ENCODE measurements at places on chromosomes 5 and 9.

GRCh38 chr9:99515895-99516656, 294.0 kb downstream of the SEC61B start:
- DNase-seq, result no peak

- no peak for DNase-seq
Observed at GRCh38 chr5:77033338-77033737, 3.1 kb downstream of the AGGF1 start.

DNA sequence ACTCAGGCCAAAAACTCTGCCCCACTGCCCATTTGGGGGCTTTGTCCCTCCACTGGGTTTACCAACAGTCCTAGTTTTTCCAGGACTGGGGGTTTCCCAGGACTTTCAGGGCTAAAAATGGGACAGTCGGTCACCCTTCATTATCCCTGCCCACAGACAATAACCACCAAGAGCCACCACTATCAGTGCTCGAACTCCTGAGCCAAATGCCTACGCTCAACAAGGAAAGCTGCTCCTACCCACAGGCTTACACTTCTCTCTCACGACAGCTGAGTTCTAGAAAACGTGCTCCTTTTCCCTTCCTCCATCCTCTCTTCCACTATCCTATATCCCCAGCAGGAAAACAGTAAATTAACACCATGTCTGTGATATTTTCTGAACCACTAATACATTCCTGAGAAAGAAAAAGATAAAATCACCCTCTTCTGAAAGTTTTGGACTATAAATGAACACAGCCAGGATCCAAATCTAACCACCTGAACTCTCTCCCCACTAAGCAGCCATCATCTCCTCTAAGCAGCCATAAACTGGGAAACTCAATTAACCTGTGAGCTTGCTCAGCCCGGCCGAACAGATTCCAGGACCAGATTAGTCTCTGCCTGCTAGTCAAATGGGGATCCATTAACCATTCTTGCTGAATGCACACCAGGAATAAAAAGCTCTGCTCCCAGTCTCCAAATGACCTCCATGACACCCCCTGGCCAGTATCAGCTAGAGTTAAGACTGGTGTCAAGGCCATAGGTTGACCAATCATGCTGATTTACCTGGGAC, 41.8 kb downstream of the KLHL3 start:
- DNase-seq, result no peak

GRCh38 chr5:39485079-39485478, 60.3 kb upstream of the DAB2 start:
- no peak for DNase-seq

GRCh38 chr9:113592876-113593575, 129.5 kb downstream of the RGS3 start:
- DNase-seq, result no peak

DNA sequence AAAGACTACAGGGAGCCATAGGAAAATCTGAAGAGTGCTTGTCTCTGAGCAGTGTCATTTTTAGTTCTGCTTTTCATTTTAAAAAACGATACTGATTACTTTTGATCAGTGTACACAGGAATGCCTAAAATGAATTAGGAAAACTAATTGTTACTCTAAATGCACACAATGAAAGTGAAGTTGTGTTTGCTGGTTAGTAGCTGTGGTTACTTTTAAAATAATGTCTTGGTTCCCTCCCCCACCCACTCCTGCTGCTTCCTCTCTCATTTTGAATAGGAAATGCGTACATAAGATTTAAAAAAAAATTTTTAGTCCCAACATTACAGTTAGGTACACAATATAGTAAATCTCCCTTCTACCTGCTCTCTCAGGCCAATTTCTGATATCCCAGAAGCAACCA, 47.5 kb upstream of the PLPP1 start:
- no peak for DNase-seq

- DNase-seq, result no peak
Observed at GRCh38 chr9:18606281-18606680, 132.3 kb downstream of the ADAMTSL1 start.

DNA sequence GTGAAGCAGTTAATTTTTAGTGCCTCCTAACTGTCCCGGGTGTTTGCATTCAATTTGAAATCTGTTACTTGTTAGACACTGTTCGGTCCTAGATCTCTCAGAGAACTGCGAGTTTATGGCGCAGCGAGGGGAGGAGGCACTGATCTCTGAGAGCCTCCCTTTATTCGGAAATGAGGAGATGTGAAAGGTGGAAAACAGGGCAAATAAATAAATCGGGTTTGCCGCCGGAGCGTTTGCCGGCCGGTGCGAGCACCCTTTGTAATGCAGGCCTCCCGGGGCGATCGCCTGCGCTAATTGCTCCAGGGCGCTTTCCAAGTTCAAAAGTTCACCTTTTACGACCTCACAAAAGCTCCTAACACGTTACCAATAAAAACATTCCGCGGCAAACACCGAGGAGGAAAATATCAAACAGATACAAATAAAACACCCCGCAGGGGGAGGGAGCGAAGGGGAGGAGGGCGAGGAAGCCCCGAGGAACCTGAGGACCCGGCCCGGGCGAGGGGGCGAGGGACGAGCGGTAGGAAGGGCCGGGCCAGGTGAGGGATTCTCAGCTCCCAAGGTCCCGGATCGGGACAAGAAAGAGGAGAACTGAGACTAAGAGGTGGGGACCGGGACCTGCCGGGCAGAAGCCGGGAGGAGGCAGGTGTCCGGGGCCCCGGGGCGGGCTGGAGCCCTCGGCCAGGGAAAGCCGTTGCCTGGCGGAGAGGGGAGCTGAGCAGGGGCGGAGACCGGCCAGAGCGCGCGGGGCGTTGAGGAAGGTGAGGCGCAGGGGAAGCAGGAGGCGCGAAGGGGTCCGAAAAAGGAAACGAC, 1.4 kb downstream of the NR6A1 start:
- peak; percentile 21 for DNase-seq

- DNase-seq, result no peak
Observed at GRCh38 chr9:117827456-117827855, 123.3 kb downstream of the TLR4 start.

- DNase-seq, result no peak
Observed at GRCh38 chr9:95067057-95067456, 250.5 kb downstream of the FANCC start.

DNA sequence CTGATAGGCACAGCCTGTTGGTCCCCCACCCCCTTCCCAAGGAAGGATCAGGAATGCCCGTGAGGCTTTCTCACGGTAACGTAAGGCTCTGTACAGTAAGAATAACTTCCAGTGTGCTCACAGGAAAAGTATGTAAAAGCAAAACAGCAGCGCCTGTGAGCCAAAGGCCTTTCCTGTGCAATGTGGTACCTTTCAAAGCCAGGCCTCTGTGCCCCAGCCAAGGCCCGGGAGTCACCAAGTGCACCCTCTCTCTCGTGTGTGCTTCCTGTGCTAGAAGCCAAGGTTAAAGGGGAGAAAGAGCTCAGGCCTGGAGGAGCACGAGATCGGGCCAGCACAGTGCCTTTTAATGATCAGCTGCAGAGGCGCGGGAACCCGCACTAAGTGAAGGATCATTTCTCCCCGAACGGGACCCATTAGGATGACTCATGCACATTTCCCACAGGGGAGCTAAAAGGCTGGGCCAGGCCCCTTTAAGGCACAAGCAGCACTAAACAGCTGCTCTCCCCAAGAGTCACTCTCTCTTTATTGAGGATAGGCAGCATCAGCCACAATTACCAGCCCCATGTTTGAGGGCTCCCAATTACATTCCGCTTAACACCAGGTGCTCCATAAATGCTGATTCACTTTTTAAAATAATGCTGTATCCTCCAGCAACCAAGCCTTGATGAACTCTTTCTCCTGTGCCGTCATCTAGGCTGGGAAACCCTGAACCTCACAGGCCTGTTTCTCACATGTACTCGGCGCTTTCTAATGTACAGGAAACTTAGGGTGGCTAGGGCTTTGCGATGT, 42.8 kb downstream of the SHB start:
- no peak for DNase-seq

DNA sequence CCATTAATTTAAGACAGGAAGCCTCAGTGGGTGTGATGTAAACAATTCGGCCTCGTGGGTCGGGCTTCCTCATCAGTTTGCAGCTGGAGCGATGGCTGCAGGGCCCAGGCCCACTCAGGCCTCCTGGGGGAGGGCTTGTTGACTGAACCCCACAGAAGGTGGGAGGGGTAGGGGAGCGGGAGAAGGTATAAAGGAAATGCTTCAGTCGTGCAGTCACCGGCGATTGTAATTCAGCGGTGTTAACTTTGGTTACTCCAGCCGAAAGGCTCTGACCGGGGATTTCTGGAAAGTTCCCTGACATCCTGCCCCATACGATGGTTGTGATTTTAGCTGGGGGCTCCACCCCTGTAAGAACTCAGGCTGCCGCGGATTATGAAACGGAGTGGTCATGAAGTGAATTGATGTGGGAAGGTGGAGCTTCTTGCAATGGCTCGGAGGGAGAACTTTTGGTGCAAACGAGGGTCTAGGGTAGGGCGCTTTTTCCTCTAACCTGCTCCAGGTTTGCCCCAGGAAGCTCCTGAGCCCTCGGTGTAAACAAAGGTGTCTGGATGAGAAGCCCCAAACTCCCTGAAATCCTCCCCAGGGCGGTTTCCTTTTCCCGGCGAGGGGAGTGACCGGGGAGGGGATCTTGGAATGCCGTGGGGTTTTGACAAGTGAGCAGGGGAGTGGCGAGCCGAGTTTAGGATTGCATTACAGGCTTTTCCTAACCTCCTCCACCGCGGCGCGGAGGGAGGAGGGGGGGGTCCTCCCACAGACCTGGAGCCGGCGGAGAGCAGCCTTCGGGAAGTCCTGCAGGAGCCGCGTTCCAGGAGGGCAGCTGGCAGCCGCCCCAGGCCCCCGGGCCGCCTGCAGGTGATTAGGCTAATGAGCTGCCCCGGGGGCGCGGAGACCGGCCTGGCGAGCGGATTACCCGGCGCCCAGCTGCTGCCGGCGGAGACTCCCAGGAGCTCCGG, 215.5 kb downstream of the PDZD2 start:
- DNase-seq, result no peak

- DNase-seq, result no peak
Observed at GRCh38 chr5:76679231-76679630, 36.7 kb upstream of the F2R start.

DNA sequence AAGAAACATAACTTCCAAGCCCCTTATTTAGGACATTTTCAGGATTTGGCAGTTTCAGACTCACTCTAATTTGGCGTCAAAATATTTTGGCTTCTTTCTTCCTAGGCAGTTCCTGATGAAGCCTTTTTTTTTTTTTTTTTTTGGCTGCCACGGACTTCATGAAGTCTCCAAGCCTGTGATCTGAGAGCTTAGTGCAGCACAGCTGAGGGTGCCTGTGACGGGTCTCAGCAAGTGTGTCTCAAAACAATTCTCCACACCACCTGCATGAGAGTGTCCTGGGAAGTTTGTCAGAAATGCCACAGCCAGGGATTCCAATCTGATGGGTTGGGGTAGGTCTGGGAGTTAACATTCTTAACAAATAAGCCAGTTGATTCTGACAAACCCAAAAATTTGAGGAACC, 6.0 kb upstream of the ESM1 start:
- DNase-seq, result no peak

- DNase-seq, result no peak
Observed at GRCh38 chr5:142613271-142613671, 72.6 kb downstream of the FGF1 start.

DNA sequence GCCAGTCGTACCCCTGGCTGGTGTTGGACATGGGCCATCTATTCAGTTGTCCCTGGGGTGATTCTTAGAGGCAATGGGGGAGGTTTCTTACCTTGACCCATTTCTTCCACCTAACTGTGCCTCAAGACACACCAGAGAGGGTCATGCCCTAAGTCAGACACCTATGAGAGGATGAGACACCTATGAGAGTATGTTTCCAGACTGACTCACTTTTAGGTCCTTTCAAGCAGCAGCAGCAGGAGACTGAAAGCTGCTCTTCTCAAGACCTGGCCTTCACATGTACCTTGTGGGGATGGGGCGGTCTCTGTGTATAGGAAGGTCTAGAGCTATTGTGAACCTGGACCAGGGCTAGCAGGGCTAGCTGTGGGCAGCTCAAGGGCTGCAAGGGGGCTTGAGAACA, 130.1 kb downstream of the TENT4A start:
- no peak for DNase-seq

GRCh38 chr9:125564631-125565030, 142.4 kb downstream of the MAPKAP1 start:
- no peak for DNase-seq

- DNase-seq, result no peak
Observed at GRCh38 chr5:71877511-71877910, 158.4 kb downstream of the CARTPT start.

- DNase-seq, result no peak
Observed at GRCh38 chr9:132645711-132646110, 24.1 kb downstream of the DDX31 start.

GRCh38 chr9:127608104-127608966, 3.7 kb upstream of the STXBP1 start:
- DNase-seq, result peak; percentile 89

DNA sequence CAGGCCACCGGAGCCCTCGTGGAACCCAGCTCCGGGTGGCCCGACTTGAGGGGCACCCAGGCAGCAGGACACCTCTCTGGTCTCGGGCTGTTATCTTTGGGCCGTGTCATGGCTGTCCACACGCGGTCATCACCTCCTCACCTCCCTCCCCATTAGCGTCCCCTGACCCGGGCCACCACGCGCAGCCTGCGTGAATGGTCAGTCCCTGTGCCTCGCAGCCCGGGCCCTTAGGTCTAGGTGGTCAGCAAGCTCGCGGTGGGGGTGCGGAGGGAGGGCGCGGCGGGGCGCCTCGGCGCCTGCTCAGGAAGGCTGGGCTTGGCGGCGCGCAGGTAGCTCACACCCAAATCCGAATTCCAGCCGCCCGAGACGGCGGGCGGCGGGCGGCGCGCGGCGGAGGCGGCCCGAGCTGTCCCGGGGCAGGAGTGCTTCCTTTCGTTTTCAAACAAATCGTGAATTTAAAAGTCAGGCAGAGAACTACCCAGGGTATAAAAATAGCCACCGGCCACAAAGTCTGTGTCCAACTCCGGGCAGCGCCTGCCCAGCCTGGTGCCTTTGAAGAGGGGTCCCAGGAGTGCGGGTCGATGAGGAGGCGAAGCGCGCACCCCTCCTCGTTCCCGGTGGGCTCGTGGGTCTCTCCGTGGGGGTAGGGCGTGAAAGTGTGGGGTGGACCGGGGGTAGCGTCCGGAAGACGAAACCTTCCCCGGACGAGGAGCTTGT, 1.0 kb upstream of the RXRA start:
- DNase-seq, result no peak

DNA sequence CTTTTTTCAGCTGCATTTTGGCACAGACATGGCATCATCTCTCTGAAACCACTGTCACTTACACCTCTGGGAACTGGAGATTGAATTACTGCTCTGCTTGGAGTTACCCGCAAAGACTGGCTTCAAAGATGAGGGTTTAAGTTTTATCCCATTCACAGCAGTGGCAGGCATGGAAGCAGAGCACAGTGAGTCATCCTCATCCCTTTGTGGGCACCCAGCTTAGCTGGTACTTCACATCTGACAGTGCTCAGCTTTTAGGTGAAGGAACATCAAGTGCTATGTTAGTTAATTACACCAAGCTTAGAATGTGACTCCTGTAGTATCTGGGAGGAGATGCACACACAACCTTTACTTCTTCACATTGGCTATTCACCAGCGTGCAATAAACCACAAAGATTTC, 24.8 kb upstream of the ALDH1A1 start:
- no peak for DNase-seq

DNA sequence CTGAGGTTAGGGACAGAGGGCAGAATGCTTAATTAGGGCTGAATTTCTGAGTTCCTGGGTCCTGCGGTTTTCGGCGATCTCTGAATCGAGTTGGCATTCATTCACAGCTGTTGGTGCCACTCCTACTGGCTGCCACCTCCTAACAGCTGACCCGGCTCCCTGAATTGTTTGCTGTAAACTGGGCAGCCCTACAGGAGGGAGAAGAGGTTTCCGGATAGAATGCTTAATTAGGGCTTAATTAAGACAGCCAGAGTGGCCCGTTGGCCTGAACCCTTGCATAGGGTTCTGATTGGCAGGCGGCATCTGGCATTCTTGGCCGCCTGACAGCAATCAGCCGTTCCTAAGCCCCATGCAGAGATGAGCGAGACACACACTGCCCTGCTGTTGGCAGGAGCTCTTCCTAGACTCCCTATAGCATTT, 25.7 kb downstream of the FRMPD1 start:
- DNase-seq, result peak; percentile 7
